ENCODE measurements at places on chromosomes 12 and 14.
A peak's percentile ranks its signal among the peaks of the same experiment; 100 is the strongest.

GRCh38 chr12:30977124-30977523 lies 50.6 kb downstream of the TSPAN11 start:
- DNase-seq: no peak

- DNase-seq: no peak
Measured at GRCh38 chr12:45547822-45548221, 181.7 kb upstream of the ARID2 start.

DNA sequence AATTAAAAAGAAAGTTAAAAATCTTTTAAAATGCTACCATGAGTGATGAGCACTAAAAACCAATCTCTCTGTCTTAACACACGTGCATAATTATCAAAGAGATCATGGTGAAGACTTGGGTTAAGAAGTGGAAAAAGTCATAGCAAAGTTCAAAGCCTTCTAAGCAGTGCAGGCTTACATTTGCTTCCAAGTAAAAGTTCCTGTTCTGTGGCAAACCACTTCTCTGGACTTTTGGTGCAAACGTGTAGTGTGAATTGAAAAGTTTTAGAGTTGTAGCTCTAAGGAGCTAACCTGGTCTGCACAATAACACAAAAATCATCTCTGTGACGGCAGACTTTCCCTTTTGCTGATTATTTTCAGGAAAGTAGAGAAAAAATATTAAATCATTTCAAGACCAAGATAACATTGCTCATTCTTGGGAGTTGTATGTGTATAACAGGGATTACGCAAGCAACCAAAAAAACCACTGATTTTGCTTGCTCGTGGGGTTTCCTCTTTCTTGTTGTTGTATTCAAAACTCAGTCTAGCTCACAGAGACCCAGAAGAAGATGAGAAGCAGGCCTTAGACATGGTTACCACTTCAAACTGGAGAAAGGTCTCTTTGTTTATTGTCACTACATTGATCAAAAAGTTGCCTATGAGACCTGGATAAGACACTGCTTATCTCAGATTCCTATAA lies 2.3 kb upstream of the GLIPR1 start:
- no peak for DNase-seq

DNA sequence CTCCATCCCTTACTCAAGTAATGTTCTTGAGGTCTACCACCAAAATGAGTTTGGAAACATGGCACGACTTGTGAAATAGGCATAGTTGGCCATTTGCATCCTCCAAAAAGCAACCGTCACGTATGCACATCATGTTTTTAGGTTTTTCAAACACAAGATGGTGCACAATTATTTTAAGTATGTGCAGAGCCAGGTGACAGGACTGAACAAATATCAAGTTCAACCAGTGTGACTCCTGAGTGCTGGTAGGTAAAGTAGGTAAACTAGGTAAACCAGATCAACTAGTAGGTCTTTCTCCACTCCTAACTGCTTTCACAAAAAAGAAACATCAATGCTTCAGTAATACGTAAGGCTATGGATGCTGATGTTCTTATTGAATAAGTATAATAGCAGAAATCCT lies 39.1 kb downstream of the FGD6 start:
- no peak for DNase-seq

DNA sequence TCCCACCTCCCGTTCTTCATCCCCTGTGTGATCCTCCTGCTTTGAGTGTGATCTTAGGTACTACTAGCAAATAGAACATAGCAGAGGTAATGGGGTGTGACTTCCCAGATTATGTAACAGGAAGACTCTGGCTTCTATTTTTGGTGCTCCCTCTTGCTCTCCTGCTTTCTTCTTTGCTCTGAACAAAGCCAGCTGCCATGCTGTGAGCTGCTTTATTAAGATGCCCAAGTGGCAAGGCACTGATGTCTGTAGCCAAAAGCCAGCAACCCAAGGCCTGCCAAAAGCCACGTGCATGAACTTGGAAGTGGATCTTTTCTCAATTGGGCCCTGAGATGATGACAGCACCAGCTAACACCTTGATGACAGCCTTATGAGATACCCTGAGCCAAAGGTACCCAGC lies 5.8 kb upstream of the MFAP5 start:
- DNase-seq: no peak

- no peak for DNase-seq
Measured at GRCh38 chr14:51657762-51658161, 6.1 kb downstream of the FRMD6 start.

- DNase-seq: no peak
Measured at GRCh38 chr12:129886541-129886940, 17.3 kb downstream of the TMEM132D start.

DNA sequence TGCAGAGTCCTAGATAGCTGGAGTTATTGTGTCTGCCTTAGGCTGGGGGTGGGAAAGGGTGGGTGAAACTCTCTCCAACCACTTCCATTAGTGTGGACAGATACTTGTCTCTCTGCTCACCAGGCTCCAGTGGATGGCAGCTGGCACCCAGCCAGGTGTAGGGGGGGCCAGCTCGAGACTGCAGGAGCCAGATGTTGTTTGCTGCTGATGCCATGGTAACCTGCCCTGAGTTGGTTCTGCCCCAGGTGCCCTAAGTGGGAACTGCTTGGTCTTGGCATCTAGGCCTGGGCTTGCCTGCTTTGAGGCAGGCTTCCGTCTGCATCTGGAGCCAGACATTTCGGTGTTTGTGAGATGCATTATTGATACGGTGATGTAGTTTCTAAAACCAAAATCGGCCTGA lies 82.2 kb downstream of the ADCK1 start:
- DNase-seq: no peak

DNA sequence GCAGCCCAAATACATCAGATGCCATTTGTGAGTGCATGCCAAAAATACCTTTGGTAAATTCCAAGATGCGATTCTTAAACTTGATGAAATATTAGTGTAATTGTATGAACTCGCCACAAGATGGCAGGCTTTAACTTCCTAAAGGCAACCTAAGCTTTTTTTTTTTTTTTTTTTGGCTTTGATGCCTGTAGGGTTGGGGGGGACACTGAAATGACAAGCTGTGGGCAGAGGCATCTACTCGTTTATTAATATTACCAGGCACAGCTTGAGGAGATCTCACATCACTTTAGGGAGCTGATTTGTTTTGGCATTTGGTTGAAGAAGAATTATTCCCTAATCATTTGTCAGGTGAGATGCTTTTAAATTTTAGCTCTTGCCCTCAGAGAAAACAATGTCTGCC lies 126.7 kb upstream of the CCDC196 start:
- DNase-seq: no peak

DNA sequence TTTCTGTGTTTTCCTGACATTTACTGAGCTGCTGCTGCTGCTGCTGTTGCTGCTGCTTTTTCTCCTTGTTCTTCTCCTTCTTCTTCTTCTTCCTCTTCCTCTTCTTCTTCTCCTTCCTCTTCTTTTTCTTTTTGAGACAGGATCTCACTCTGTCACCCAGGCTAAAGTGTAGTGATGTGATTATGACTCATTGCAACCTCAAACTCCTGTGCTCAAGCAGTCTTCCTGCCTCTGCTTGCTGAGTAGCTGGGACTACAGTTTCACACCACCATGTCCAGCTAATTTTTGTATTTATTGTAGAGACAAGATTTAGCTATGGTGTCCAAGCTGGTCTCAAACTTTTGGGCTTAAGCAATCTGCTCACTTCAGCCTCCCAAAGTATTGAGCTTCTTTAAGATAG lies 95.8 kb downstream of the TMTC3 start:
- DNase-seq: no peak

DNA sequence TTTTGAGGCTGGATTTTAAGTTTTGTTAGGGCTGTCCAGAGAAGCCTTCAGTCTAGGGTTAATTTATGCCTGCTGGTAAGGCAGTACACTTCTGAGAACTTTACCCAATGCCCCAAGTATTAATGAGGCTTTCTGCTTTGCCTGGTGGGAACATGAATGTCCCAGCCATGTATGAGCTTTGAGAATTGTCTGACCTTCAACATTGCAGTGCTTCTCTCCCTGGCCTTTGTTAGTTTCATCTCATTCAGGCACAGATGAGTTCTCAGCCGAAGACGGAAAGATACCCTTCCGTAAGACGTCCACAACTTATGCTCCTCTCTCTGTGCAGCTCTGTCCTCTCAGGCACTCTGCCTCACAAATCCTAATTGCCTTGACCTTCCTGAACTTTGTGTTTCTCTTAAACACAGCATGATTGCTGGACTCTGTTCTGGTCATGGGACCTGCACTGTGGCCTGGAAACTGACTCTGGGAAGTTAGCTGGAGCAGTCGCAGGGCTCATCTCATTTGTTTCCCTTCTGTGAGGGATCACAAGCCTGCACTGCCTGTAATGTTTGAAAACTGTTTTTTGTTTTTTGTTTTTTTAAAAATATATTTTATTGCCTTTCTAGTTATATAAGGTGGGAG lies 15.7 kb downstream of the CHPT1 start:
- DNase-seq: no peak

DNA sequence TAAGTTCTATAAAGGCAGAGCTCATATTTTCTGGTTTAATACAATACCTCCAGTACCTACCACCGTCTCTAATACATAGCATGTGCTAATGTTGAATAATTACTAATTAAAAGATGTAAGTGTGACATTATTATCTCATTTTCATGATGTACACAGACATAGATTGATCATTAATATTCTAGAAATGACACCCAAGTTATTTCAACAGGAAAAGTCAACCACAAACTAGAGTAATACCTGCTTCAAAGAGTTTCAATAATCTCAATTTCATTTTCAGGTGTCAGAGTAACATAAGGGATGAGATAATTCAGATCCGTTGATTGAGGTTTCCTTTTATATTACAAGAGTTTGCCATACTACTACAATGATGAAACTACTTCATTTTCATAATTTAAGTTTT lies 388.9 kb downstream of the SOX5 start:
- no peak for DNase-seq

DNA sequence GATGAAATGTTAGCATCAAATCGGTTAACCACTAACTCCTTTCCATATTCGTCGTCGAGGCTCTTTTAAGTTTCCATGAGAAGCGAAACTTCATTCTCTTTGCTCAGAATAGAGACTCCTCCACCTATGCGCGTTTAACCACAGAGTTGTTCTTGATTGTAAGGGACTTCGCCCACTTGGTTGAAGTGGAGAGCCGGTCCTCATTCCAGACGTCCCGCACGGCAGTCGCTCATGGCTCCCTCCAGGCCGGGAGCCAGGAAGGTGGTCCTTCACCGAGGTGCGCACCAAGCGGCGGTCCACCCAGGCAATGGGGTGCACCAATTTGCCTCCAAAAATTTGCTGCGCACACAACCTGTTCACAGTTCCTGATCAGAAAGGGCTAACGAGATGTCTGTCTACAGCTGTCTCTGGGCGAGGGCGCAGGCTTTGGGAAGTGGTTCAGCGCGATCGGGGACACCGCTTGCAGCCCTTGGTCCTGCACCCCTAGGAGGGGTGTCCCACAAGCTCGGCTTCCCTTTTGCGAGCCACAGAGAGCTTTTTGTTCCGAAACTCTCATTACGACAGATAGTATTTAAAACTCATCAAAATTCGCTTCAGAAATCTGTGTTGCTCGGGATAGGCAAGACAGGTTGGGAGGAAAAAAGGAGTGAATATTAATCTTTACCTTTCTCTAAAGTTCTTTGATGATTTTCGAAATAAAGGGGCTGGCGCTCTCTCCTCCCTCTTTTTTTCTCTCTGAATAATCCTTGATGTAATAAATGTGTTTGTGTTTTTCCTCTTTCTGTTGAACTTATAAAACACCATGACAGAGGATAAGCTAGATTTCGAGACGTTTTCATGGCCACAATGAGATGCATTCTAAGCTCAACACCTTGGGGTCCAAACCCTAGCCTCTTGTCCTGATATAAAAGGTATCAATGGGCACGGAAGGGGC lies 6.4 kb upstream of the ALX1 start:
- no peak for DNase-seq

- DNase-seq: no peak
Measured at GRCh38 chr12:114841557-114842251, 157.7 kb upstream of the TBX3 start.

DNA sequence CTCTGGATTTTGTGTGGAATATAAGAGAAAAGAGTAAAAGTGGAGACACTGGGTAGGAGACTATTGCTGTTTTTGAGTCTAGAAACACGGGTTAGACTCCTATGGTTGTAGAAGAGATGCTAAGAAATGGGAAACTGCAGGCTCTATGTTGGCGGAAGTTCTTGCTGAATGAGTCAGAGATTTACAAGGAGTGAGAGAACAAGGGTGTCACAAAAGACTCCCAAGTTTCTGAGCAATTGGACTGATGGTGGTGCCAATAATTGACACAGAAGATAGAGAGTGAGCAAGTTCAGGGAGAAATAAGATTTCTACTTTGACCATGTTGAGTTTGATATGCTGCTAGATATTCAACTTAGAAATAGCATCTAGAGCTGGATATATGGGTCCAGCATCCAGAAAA lies 2.6 kb upstream of the PRKD1 start:
- no peak for DNase-seq

DNA sequence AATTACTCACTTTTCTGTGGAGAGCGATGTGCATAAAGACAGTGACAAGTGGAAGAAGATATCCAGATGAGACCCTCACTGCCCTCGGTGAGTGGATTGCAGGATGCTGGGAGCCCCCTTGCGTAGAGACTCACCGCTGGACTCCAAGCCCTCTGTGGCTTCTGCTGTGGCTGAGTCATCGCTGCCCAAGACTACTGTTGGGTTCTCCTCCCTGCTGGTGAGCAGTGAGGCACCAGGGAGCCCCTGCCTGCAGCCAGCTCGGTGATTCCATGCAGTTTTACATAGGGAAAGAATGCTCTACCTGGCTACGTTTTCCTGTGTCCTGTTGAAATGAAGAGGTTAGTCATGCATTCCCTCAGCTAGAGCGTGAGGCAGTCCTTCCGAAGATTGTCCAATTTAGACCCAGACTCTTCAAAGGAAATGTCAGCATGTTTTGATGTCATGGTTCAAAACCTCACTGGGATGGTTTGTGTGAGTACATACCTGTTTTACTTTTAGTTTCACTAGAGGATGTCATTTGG lies 28.2 kb downstream of the TRAF3 start:
- DNase-seq: peak; percentile 19

DNA sequence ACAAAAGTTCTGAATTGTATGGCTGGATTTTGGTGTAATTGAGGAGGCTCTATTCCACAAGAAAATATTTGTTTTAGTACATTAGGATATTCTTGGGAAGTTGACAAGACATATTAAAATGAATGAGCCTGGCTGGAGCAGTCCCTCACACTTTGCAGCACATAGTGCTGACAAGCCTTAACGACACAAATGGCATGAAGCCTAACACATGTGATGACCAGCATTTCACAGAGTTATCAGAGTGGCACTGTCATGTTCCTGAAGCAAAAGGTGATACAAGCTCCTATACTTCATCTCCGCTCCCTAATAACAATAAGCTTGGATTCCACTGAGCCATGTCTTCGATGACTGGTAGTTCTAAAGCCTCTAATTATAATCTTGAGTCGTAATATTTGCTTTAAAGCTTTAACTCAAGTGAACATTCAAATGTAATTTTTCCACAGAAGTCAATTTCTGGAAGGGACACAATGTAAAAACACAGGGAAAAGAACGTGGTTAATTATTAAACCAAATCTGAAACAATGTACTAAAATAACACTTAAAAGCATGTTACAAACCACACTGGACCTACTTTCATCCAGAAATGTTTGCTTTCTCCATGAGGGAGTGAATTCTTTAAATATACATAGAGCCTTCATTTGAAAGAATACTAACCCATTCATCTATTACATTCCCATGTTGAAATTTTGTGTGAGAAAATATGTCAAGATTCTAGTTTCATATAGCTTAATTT lies 49.6 kb downstream of the GRIP1 start:
- DNase-seq: no peak

- no peak for DNase-seq
Measured at GRCh38 chr12:47785887-47786661, 13.0 kb downstream of the SLC48A1 start.

Measured in activated T-helper 1 cell treated with anti-CD3 and anti-CD28 coated beads, Interleukin-2, amount 50 U/mL, for 16 hours (primary cell).